ENCODE measurements at places on chromosomes 13 and 19.
A peak's percentile ranks its signal among the peaks of the same experiment; 100 is the strongest.

DNA sequence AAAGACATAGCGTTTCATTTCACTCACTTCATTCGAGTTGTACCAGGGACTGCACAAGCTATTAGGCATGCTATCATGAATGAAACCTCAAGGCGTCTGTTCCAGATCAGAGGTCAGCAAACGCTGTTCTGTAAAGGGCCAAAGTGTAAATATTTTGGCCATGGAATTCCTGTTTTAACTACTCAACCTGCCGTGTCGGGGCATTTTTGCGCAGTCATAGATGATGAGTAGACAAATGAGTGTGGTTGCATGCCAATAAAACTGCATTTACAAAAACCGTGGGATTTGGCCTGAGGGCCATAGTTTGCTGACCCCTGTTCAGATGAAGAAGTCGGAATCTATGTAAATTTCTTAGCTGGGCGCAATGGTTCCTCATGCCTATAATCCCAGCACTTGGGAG, 6.5 kb downstream of the INSR start:
- H3K27ac ChIP-seq: no peak overlapping the region
- H3K36me3 ChIP-seq: no peaks in the 10 kb centered on the region
- H3K4me1 ChIP-seq: no peaks in the 10 kb centered on the region
- H3K27me3 ChIP-seq: no peaks in the 10 kb centered on the region
- DNase-seq: no peak
- H3K4me3 ChIP-seq: no peak overlapping the region

GRCh38 chr19:45280471-45280961, 29.4 kb downstream of the MARK4 start:
- H3K4me1 ChIP-seq: no peaks in the 10 kb centered on the region
- H3K36me3 ChIP-seq: peaks cover 11% of the 10 kb centered on the region
- H3K27ac ChIP-seq: no peak overlapping the region
- no peak for DNase-seq
- no peak overlapping the region for H3K4me3 ChIP-seq

- H3K27ac ChIP-seq: no peak overlapping the region
- H3K27me3 ChIP-seq: no peaks in the 10 kb centered on the region
- peaks cover 5% of the 10 kb centered on the region for H3K4me1 ChIP-seq
- H3K36me3 ChIP-seq: no peaks in the 10 kb centered on the region
- H3K4me3 ChIP-seq: no peak overlapping the region
Observed at GRCh38 chr19:44308011-44308410, 3.2 kb upstream of the ZNF235 start.

DNA sequence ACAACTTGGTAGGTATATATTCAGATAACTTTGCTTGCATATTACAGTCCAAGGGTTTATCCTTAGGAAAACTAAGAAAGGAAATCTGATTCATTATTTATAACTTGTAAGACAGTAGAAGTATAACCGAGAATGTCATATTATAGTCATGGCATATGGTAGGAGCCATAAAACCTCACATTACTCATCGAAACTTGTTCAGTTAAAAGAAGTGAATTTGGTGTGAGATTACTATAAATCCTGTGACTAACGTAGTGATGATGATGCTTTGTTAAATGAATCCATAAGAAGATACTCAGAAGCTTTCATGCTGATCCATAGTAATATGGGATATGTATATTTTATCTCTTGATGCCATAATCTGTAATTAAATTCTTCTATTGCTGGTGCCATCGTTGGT, 57.3 kb downstream of the MTUS2 start:
- H3K27me3 ChIP-seq: no peaks in the 10 kb centered on the region
- no peak overlapping the region for H3K4me3 ChIP-seq
- no peaks in the 10 kb centered on the region for H3K4me1 ChIP-seq

- H3K4me1 ChIP-seq: peaks cover 25% of the 10 kb centered on the region
- H3K27me3 ChIP-seq: peaks cover 14% of the 10 kb centered on the region
Observed at GRCh38 chr19:588093-588740, 1.5 kb upstream of the HCN2 start.

DNA sequence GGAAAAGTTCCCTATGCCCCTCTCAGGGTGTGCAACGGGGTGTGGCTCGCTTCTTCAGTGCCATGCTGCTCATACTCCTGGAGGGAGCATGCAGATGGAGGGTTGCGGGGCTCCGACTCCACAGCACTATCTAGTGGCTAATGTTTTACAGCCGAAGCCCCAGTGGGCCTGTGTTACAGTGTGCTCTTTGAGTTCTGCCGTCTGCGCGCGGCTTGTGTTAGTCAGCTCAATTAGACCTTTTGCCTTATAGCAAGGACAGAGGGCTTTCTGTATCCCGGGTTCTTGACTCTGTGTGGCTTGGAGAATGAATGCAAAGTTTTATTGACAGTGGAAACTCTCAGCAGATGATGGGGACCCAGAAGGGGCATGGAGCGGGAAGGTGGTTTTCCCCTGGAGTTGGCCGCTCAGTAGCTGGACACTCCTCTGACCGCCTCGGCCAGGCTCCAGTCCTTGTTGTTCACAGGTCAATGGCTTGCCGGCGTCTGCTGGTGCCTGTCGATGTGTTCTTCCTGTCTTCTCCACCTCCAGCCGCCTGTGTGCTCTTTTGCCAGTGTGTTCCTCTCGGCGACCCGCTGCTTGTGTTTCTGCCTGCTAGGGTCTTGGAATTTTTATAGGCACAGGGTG, 383.4 kb downstream of the LMO7 start:
- H3K27me3 ChIP-seq: no peaks in the 10 kb centered on the region
- no peak for DNase-seq
- no peaks in the 10 kb centered on the region for H3K36me3 ChIP-seq
- H3K4me3 ChIP-seq: no peak overlapping the region
- no peak overlapping the region for H3K27ac ChIP-seq
- H3K4me1 ChIP-seq: no peaks in the 10 kb centered on the region

DNA sequence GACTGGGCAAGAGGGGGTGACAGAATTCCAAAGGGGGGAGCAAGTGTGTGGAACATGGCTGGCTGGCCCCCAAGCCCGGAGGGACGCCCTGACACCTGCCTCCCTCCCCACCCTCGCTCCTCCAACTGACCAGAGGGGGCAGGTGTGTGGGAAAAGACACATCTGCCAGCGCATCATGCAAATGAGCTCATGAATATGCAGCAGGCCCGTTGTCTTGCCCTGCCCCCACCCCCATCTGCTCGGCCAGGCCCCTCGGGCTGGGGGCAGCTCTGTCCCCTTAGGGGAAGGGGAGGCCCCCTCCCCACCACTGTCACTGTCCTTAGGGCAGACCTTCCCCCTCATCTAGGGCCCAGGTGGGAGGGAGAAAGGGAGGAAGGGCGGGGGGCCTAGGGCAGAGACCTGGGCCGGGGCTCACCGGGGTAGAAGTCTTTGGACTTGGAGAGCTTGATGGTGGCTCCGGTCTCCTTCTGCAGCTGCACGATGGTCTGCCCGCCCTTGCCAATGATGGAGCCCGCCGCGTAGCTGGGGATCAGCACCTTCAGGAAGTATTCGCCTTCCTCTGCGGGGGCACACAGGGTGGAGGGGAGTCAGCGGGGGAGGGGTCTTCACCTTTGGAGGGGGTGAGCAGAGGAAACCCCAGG, 12.9 kb downstream of the NOVA2 start:
- no peaks in the 10 kb centered on the region for H3K36me3 ChIP-seq
- no peaks in the 10 kb centered on the region for H3K4me1 ChIP-seq
- DNase-seq: no peak
- no peak overlapping the region for H3K4me3 ChIP-seq

- H3K27ac ChIP-seq: no peak overlapping the region
- H3K27me3 ChIP-seq: no peaks in the 10 kb centered on the region
- no peaks in the 10 kb centered on the region for H3K4me1 ChIP-seq
- no peaks in the 10 kb centered on the region for H3K36me3 ChIP-seq
- DNase-seq: no peak
- no peak overlapping the region for H3K4me3 ChIP-seq
Observed at GRCh38 chr13:37595162-37595561, 3.4 kb downstream of the POSTN start.

GRCh38 chr13:27375686-27376326, 48.6 kb upstream of the GTF3A start:
- H3K36me3 ChIP-seq: no peaks in the 10 kb centered on the region
- no peaks in the 10 kb centered on the region for H3K4me1 ChIP-seq
- H3K27me3 ChIP-seq: no peaks in the 10 kb centered on the region
- H3K27ac ChIP-seq: no peak overlapping the region
- peak; percentile 13 for DNase-seq
- H3K4me3 ChIP-seq: no peak overlapping the region

- no peak overlapping the region for H3K4me3 ChIP-seq
- no peak overlapping the region for H3K27ac ChIP-seq
- no peaks in the 10 kb centered on the region for H3K27me3 ChIP-seq
- no peaks in the 10 kb centered on the region for H3K36me3 ChIP-seq
Observed at GRCh38 chr13:102555914-102556553, 40.8 kb upstream of the TPP2 start.

- no peak for DNase-seq
- no peak overlapping the region for H3K4me3 ChIP-seq
- no peaks in the 10 kb centered on the region for H3K27me3 ChIP-seq
- H3K36me3 ChIP-seq: no peaks in the 10 kb centered on the region
- H3K4me1 ChIP-seq: no peaks in the 10 kb centered on the region
- no peak overlapping the region for H3K27ac ChIP-seq
Observed at GRCh38 chr19:3375221-3376090, 9.1 kb downstream of the NFIC start.

DNA sequence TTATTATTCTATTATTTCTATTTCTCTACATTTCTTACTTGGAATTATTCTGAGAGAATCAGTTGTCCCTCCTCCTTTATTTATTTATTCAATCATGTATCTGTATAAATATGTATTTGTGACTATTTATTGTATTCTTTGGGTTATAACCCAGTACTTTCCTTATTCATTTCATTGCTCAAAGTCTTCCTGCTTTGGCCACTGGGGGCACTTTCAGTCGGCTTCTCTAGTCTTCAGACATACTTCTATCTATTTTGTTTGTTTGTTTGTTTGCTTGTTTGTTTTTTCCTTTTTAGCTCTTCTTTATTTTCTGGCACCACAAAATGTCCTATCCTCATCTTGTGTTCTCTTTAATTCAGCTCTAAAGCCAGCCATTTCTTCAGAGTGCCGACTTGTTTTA, 260.4 kb downstream of the NALCN start:
- no peaks in the 10 kb centered on the region for H3K27me3 ChIP-seq
- no peaks in the 10 kb centered on the region for H3K4me1 ChIP-seq
- H3K4me3 ChIP-seq: no peak overlapping the region
- DNase-seq: no peak

GRCh38 chr13:112056739-112057438, 10.1 kb upstream of the SOX1 start:
- no peaks in the 10 kb centered on the region for H3K36me3 ChIP-seq
- peaks cover 73% of the 10 kb centered on the region for H3K27me3 ChIP-seq
- no peak overlapping the region for H3K27ac ChIP-seq
- H3K4me1 ChIP-seq: no peaks in the 10 kb centered on the region
- H3K4me3 ChIP-seq: no peak overlapping the region

- no peaks in the 10 kb centered on the region for H3K4me1 ChIP-seq
- no peak overlapping the region for H3K4me3 ChIP-seq
- no peaks in the 10 kb centered on the region for H3K27me3 ChIP-seq
- H3K36me3 ChIP-seq: no peaks in the 10 kb centered on the region
- no peak for DNase-seq
Observed at GRCh38 chr13:39405107-39405506, 197.9 kb downstream of the LHFPL6 start.

GRCh38 chr19:4911314-4911713, 2.0 kb downstream of the UHRF1 start:
- no peaks in the 10 kb centered on the region for H3K36me3 ChIP-seq
- DNase-seq: no peak
- H3K27me3 ChIP-seq: no peaks in the 10 kb centered on the region
- H3K4me3 ChIP-seq: peak overlapping the region; percentile 72

DNA sequence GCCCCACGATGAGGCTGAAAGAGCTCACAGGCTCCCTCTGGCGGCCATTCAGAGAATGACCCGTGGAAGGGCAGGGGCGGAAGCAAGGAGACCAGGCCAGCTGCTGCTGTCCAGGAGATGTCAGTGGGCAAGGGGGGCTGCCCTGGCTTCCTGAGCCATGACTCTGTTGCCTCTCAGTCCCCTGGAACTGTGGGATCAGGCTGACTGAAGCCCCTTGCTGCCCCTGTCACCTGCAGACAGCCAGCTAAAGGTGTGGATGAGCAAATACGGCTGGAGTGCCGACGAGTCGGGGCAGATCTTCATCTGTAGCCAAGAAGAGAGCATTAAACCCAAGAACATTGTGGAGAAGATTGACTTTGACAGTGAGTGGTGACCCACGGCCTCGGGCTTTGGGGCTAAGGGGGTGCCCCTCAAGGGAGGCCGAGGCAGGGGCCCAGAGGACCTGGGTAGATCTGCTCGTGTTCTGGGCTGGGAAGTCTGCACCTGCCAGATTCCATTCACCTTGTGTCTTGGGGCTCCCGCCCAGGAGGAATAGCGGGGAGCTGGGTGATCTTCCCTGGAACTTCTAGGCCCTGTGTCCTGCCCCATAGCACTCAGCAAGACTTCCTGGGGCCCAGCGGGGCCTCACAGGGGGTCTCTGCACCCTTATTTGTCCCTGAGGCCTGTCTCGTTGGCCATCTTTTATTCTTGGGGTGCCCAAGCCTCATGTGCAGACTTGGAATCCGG, 12.5 kb upstream of the ACTN4 start:
- H3K27me3 ChIP-seq: no peaks in the 10 kb centered on the region
- no peak overlapping the region for H3K27ac ChIP-seq
- H3K36me3 ChIP-seq: peaks cover 15% of the 10 kb centered on the region
- H3K4me3 ChIP-seq: no peak overlapping the region

GRCh38 chr13:23059173-23059572, 121.6 kb upstream of the SGCG start:
- no peak overlapping the region for H3K27ac ChIP-seq
- no peaks in the 10 kb centered on the region for H3K4me1 ChIP-seq
- DNase-seq: no peak
- H3K27me3 ChIP-seq: no peaks in the 10 kb centered on the region

DNA sequence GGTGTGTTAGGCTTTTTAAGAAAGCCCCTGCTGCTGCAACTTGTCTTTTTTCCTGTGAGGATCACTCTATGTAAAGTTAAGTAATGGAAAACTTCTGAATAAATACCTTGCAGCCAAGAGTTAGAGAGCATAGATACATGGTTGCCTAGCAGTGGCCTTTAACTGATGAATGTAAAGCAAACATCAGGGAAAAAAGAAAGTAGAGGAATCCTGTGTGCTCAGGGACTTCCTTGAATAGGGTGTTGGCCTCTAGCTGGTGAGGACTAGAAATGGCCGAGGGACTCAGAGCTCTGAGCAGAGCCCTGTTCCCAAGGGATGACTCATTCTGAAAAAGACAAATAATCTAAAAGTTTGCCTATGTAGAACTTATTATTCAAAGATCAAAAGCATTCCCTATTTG, 135.7 kb downstream of the MIPEP start:
- no peak overlapping the region for H3K4me3 ChIP-seq
- peaks cover 6% of the 10 kb centered on the region for H3K4me1 ChIP-seq
- H3K36me3 ChIP-seq: no peaks in the 10 kb centered on the region

GRCh38 chr19:38679839-38680238, 32.4 kb downstream of the ACTN4 start:
- H3K27ac ChIP-seq: no peak overlapping the region
- no peaks in the 10 kb centered on the region for H3K27me3 ChIP-seq
- DNase-seq: no peak
- H3K36me3 ChIP-seq: no peaks in the 10 kb centered on the region

DNA sequence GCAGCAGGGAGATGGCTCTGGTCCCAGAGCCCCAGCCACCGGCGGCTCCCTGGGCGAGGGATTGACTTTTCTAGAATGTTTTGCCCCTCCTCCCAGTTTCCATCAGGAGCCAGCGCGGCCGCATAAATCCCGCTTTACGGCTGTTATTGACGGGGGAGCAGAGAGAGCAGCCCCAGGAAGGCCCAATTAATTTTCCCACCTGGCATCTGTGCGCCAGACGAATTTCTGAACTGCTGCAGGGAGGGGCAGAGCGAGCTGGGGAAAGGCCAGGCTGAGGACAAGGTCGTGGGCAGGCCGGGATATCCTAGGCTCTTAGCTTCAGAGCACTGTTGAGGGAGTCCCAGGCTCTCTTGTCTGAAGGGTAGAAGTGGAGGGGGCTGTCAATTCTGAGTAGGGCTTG, 24.7 kb downstream of the ZNRF4 start:
- no peak for DNase-seq
- H3K4me3 ChIP-seq: no peak overlapping the region
- no peaks in the 10 kb centered on the region for H3K4me1 ChIP-seq
- H3K27ac ChIP-seq: no peak overlapping the region
- H3K36me3 ChIP-seq: no peaks in the 10 kb centered on the region
- H3K27me3 ChIP-seq: peaks cover 6% of the 10 kb centered on the region
